ENCODE measurements at places on chromosomes 1 and 21.
A peak's percentile ranks its signal among the peaks of the same experiment; 100 is the strongest.

- DNase-seq, result no peak
Observed at GRCh38 chr21:33898586-33898985, 17.0 kb downstream of the ATP5PO start.

DNA sequence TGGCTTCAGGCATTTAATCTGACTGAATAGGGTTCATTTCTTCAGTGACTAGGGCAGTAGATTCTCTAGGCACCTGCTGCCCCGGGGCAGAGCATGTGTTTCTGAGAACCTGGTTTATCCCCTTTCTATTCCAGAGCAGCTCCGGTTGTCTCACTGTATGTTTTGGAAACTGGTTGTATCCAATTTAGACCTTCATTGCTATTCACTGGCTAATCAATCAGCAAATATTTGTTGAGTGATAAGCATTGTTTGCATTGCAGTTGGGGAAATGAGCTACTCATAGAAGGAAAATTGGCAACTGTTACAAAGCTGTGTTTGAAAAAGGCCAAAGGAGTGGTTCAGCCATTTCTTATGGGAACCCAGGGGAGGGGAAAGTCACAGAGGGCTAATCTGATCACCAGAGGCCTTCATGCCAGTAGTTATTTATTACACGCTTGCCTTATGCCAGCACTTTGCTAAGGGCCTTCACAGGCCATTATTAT, 2.9 kb downstream of the QSOX1 start:
- no peak for DNase-seq

GRCh38 chr1:215132156-215132555, 49.6 kb downstream of the KCNK2 start:
- no peak for DNase-seq

DNA sequence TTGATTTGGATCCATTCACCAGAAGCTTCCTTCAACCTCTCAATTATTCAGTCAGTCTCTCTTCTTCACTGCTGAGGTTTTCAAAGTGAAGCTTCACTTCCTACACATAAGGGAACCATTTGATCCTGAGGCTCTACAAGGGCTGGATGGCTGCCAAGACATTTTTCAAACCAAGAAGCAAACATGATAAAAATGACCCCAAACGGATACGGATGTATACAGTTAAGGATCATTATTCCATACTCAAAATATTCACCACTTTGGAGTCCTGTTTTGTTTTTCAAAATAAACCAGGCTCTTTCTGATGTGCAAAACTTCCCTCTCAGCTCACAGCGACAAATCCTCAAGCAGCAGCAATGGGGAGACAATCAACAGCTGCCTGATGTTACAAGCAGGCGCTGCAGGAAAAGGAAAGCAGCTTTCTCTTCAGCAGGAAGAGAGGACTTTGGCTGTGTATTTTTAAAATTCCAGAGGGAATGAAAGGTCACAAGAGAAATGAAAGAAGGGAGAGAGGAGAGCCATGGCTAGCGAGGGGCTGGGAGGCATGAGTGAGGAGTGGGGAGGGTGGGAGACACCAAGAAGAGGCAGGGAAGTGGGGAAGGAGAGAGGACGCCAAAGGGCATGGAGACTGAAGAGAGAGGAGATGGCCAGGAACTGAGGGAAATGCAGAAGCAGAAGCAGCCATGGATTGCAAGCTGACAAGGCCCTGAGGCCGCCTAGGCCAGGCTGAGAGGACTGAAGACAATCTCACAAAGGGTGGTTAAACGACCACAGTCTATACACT, 145.4 kb downstream of the SLC45A1 start:
- no peak for DNase-seq

DNA sequence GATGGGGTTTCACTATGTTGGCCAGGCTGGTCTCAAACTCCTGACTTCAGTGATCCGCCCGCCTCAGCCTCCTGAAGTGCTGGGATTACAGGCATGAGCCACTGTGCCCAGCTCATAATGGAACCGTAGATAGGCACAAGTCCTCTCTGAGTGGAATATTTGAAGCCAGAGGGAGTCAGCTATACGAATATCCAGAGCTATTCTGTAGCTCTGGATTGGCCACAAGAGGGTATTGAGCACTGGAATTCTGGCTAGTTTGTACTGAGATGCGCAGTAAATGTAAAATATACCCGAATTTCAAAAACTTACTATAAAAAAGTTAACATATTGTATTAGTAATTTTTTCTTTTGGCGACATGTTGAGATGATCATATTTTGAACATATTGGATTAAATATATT, 851 bp upstream of the VPS13D start:
- no peak for DNase-seq

DNA sequence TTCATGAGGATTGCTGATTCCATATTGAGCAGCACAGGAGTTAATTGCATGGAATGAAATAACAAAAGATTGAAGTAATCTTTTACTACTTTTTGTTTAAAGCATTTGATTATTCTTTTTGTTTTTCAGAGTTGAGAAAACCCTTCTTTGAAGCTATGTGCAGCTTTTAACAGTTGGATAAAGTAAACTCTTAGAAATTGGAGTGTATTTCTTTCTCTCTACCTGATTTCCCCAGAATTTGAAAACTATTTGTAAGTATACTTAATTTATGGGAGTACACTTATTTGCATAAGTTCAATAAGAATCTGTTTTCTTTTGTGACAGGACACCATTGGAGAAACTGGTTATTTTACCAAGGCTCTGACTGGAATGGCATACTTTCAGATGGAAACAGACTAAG, 133.6 kb downstream of the TRIM33 start:
- no peak for DNase-seq

- DNase-seq, result no peak
Observed at GRCh38 chr1:153586347-153586746, 20.7 kb upstream of the S100A2 start.

GRCh38 chr1:8848663-8849386, 29.7 kb downstream of the ENO1 start:
- peak; percentile 52 for DNase-seq

GRCh38 chr1:65613884-65614283, 178.8 kb upstream of the PDE4B start:
- no peak for DNase-seq

GRCh38 chr1:167644551-167644950, 14.5 kb downstream of the RCSD1 start:
- DNase-seq, result no peak

GRCh38 chr1:50271968-50272578, 151.2 kb downstream of the DMRTA2 start:
- DNase-seq, result no peak

- no peak for DNase-seq
Observed at GRCh38 chr1:56626546-56626945, 18.6 kb upstream of the PRKAA2 start.

- no peak for DNase-seq
Observed at GRCh38 chr21:33026878-33027400, 1.2 kb downstream of the OLIG2 start.

DNA sequence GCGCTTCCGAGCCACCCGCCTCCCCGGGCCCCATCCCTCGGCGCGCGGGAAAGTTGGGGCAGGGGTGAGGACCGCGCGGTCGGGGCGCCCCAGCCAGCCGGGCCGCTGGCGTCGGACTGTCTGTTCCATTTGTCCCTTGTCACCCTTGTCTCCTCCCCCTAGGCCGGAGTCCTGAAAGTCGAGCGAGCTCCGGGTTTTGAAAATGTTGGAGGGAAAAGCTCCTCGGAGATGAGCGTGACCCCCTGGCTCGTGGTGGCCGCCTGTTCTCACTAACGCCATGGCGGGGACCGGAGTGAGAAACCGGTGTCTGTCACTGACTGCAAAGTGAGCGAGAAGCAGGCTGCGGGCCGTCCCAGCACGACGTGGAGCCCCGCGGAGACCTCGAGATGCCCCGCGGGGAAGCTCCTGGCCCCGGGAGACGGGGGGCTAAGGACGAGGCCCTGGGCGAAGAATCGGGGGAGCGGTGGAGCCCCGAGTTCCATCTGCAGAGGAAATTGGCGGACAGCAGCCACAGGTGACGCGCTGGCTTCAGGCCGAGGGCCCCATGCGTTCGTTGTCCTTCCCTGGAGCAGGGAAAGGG, 491 bp downstream of the PER3 start:
- DNase-seq, result no peak

GRCh38 chr1:53288002-53288789, 39.7 kb downstream of the LRP8 start:
- DNase-seq, result no peak

DNA sequence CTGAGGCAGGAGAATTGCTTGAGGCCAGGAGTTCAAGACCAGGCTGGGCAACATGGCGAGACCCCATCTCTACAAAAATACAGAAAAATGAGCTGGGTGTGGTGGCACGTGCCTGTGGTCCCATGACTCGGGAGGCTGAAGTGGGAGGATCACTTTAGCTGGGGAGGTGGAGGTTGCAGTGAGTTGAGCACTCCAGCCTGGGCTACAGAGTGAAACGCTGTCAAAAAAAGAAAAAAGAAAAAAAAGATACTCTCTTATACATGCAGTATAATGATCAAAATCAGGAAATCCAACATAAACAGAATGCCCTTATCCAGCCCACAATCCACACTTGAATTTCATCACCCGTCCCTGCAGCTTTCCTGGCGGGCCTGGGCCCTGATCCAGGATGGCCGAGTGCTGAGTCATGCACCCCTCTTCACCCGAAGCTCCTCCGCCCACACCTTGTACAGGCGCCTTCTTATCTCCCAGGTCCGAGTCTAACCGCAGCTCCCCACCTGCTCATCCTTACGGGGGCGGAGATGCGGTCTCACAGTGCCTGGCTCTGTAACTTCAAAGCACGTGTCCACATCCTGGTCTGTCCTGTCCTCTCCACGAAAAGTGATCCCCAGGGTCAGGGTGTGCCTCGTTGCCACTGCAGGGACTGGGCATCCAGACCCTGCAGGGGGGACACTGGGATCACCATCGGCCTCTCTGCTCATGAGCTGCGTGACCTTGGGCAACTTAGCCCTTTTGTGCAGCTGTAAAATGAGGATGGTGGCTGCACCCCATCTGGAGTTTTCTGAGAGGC, 120.2 kb upstream of the SLC45A1 start:
- no peak for DNase-seq

DNA sequence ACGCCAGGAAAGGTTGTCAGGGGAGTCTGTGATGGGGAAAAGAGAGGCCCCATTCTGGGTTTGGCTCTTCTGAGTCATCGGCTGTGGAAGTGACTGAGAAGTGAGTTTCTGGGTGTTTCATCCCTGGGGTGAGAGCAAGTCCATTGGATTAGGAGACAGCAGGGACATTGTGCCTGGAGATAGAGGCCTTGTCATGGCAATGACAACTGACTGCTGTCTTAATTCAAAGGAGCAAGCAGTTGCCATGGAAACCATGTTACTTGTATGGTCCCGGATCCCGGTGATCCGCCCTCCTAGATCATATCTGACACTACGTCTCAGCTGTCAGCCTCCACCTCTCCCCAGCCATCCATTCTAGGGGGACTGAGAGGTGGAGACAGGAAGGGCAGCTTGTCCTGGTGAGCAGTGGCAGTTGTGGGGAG, 34.4 kb downstream of the KIAA0040 start:
- DNase-seq, result no peak

DNA sequence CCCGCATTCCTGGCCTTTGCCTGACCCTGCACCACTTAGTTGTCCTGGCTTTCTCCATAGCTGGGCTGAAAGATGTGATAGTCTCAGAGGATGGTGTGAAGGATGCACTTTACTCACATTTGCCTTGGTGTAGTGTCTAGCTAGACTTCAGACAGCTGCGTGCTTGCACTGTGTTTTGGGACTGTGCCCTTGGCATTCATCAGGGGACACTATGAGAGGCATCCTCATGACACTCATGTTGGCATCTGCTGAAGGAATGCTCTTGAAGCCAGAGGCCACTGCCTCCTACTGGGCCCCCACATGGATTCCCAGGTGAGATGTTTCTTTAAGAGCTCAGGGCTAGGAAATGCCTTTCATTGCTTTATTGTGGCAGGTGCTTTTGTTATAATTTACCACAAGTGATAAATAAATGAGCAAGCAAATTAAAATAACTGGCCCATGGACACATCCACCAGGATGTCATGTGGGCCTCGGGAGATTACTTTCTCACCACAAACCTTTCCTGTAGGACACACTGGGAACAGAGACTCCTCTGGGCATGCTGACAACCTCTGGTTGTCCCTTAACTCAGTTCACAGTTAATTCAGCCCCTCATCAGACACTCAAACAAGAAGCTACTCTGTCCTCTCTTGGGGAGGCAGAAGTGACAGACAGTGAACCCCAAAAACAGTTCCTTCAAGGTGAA, 99.4 kb upstream of the SPATA6 start:
- no peak for DNase-seq

GRCh38 chr1:151542710-151543129, 2.6 kb downstream of the TUFT1 start:
- no peak for DNase-seq

DNA sequence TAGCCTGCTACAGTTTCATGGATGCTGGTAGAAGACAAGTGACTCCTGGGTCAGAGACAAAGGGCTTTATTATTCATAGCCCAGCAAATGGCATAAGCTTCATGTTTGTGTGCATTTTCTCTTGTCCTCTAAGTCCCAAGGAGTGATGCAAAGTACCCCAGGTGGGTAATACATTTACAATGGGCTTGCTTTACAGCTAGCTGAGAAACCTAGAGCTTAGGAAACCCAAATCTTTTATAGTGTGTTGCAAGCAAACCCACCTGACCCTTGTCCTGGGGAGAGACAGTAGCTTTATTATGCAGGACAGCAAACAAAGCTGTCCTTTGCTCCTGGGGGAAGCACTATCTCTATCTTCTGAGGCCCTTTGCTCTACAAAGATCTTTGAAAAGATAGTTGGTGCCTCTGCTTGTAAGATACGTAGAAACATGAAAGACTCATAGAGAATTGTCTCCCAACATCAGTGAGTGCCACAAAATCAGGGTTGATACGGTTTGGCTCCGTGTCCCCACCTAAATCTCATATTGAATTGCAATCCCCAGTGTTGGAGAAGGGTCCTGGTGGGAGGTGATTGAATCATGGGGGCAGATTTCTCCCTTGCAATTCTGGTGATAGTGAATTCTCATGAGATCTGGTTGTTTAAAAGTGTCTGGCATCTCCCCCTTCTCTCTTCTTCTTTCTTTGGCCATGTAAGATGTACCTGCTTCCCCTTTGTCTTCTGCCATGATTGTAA, 315.8 kb upstream of the USP24 start:
- DNase-seq, result no peak

DNA sequence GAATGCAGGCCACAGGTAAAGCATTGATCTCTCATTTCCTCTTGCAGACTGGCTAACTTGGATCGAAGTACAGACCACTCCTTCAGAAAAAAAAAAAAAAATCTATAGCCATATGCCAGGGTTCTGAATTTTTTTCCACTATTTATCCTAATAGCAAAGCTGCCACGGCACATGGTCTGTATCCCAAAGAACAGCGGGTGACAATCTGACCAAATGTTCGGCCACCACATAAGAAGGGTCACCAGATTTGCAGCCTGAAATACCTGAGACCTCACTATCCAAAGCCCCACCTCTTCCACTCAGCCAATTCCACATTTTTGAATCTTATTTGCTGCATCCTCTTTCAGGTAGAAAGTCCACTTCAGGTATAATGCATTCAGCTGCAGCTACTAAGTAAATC, 55.6 kb upstream of the RGS7 start:
- DNase-seq, result no peak

- no peak for DNase-seq
Observed at GRCh38 chr1:109427171-109427467, 871 bp upstream of the PSMA5 start.

- DNase-seq, result no peak
Observed at GRCh38 chr1:224784265-224785039, 145.0 kb upstream of the DNAH14 start.
